ENCODE measurements at places on chromosomes 2 and 18. TPM values are rescaled to one million over a fixed set of nuclear protein-coding genes. Genes with fewer than 3 reads are reported as not detected.

DNA sequence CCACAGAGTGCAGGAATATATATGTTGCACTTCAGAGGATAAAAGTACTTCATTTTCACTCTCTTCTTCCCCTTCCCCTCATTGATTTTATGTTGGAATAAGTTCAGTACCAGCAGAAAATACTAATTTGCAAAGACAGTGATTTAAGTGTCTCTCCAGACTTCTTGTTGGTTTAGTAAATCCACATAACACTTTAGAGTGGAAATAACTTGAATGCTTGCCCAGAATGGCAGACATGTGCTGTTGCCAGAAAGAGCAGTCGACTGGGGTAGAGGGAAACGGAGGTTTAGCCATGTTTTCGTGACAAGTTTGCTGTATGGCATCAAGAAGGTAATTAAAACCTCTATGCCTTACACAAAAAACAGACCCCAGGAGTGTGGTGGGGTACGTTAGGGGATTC lies 246.0 kb upstream of the CXCR4 start:
- DNase-seq, result no peak

DNA sequence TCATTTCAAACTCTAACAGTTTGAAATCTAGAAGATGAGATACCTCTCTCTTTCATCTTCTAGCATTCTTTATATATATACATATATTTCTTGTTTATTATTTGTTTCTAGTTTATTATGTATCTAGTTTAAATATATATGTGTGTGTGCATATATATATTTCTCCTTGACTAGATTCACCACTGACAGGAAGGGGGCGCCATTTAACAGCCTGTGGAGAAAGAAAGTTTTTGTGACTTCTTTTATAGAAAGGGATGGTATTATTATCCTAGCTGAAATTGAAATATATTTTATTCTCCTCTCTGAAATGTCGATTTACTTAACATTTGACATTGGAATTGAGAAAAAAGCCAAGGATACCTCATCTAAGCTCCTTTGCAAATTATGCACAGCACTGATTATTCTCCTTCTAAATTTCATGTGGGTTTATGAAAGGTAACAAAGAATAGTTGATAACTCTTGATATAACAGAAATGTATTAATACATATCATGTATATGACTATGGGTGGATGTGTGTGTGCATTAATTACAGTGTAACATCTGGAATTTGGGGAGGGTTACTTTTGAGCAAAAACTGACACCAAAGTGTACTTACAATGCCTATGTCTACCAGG lies 160.7 kb upstream of the NT5C1B start:
- DNase-seq, result peak; percentile 56

- no peak for DNase-seq
These were observed 62.7 kb upstream of the CAPN13 start for GRCh38 chr2:30869988-30870387.

The REG3A gene
- total RNA-seq, result not detected

The GAREM2 gene
- total RNA-seq, result 1.0 TPM

The AMMECR1L gene
- 22.9 TPM for total RNA-seq

The LHCGR gene
- 13.1 TPM for total RNA-seq

All from omental fat pad (tissue), 4 donors.